Activated CD4-positive, alpha-beta T cell treated with anti-CD3 and anti-CD28 coated beads, Interleukin-2, amount 10 ng/mL, durations not matched to agents 24 days and 14 days (primary cell): ENCODE measurements at places on chromosomes 5 and 9. TPM values are rescaled to one million over a fixed set of nuclear protein-coding genes. Genes with fewer than 3 reads are reported as not detected.
A peak's percentile ranks its signal among the peaks of the same experiment; 100 is the strongest.

DNA sequence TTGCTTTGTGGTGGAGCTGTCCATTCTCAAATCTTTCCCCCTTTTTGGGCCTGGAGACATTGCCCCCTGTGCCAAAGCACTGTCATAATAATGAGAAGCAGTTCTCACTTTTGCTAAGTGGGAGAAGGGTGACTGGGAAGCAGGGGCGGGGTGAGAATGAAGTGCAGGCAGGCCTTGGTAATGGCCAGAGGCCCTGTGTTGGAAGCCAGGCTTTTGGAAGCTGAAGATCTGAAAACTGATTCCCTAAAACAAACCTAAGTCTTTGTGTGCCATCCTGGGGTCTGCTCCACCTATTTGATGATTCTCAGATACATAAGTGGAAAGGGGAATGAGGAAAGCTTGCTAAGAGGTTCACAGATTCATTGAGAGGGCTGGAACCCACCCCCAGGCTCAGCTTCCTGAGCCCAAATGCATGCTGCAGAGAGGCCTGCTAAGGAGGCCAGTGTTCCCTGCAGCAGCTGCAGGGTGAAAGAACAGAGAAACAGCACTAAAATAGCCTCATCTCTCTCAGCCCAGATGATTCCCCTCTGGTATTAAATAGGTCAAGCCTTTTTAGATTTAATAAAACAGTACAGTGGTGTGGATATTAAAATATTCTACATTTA, 75.0 kb downstream of the NSG2 start:
- H3K27ac ChIP-seq: no peak overlapping the region
- no peaks in the 10 kb centered on the region for H3K36me3 ChIP-seq
- no peaks in the 10 kb centered on the region for H3K4me1 ChIP-seq
- no peak overlapping the region for H3K4me3 ChIP-seq
- no peaks in the 10 kb centered on the region for H3K27me3 ChIP-seq

- H3K4me3 ChIP-seq: no peak overlapping the region
- peaks cover 17% of the 10 kb centered on the region for H3K27me3 ChIP-seq
- H3K36me3 ChIP-seq: no peaks in the 10 kb centered on the region
- no peak for DNase-seq
These were observed 42.0 kb upstream of the UNC5A start for GRCh38 chr5:176768174-176768970.

- DNase-seq: no peak
- no peak overlapping the region for H3K27ac ChIP-seq
- H3K4me3 ChIP-seq: no peak overlapping the region
- H3K4me1 ChIP-seq: peaks cover 6% of the 10 kb centered on the region
- H3K36me3 ChIP-seq: no peaks in the 10 kb centered on the region
- no peaks in the 10 kb centered on the region for H3K27me3 ChIP-seq
These were observed 69.5 kb downstream of the NIPBL start for GRCh38 chr5:36946101-36946500.

- peaks cover 56% of the 10 kb centered on the region for H3K36me3 ChIP-seq
- peaks cover 30% of the 10 kb centered on the region for H3K4me1 ChIP-seq
- peak; percentile 81 for DNase-seq
- no peaks in the 10 kb centered on the region for H3K27me3 ChIP-seq
- peak overlapping the region; percentile 75 for H3K27ac ChIP-seq
These were observed 37.5 kb upstream of the SUSD3 start for GRCh38 chr9:93020771-93021670.

- H3K4me3 ChIP-seq: no peak overlapping the region
- no peaks in the 10 kb centered on the region for H3K36me3 ChIP-seq
- no peak for DNase-seq
- H3K4me1 ChIP-seq: peaks cover 13% of the 10 kb centered on the region
- no peak overlapping the region for H3K27ac ChIP-seq
These were observed 227.3 kb downstream of the FANCC start for GRCh38 chr9:95090023-95090791.

DNA sequence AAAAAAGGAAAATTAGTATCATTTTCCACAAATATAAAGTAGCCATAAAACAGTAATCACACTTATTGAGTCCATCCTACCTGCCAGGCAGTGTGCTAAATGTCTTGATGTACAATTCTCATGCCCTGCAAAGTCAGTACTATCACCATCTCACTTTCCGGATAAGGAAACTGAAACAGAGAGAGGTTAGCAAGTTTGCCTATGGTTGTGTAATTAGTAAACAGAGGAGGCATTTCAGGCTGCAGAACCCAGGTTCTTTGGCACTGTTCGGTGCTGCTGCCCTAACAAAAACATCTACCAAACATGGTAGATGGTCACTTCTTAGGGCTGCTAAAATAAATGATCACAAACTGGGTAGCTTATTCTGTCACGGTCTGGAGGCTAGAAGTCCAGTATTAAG, 22.6 kb downstream of the PLAC8L1 start:
- H3K27ac ChIP-seq: no peak overlapping the region
- no peaks in the 10 kb centered on the region for H3K36me3 ChIP-seq
- H3K4me1 ChIP-seq: peaks cover 18% of the 10 kb centered on the region
- DNase-seq: no peak
- peaks cover 23% of the 10 kb centered on the region for H3K27me3 ChIP-seq

DNA sequence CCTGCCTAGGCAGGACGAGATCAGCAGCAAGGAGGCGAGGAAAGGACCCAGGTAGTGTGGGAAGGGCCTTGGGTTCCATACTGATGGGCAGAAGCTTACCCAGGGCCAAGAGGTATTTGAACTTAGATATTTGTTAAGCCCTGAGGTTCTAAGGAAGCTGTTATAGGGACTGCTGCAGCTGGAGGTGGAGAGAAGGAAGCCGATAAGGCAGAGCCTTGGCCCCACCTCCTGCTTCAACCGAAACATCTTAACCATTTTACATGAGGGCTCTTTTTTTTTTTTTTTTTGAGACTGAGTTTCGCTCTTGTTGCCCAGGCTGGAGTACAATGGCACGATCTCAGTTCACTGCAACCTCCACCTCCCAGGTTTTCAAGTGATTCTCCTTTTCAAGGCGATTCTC, 8.6 kb upstream of the AQP3 start:
- H3K27ac ChIP-seq: peak overlapping the region; percentile 51
- H3K27me3 ChIP-seq: no peaks in the 10 kb centered on the region
- H3K4me3 ChIP-seq: peak overlapping the region; percentile 37
- H3K4me1 ChIP-seq: peaks cover 54% of the 10 kb centered on the region

- no peak for DNase-seq
- H3K27ac ChIP-seq: no peak overlapping the region
- H3K27me3 ChIP-seq: peaks cover 26% of the 10 kb centered on the region
- no peak overlapping the region for H3K4me3 ChIP-seq
- H3K4me1 ChIP-seq: no peaks in the 10 kb centered on the region
- H3K36me3 ChIP-seq: no peaks in the 10 kb centered on the region
These were observed 34.8 kb upstream of the DENND1A start for GRCh38 chr9:123964761-123965160.

DNA sequence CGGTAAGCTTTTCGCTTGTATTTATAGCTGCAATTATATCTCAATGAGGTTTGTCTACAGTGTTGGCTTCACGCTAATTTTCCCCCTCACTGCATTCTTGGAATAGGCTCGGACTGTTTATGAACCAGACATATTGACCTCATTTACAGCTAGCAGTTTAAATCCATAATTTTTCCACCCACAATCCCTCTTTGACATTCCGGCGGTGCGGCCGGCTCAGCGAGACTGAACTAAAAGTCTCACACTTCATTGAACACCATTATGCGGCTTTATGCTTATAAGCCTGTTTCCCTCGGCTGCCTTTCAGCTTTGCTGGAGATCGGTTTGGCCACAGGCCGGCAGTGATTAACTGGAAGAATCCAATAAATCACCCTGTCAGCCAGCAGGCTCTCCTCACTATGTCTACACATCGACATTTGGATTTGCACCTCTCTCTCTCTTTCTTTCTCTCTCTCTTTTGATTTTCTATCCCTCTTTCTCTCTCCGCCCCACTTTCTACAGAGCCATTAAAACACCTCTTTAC, 315.0 kb upstream of the TLE4 start:
- no peak for DNase-seq
- H3K27ac ChIP-seq: no peak overlapping the region
- H3K36me3 ChIP-seq: no peaks in the 10 kb centered on the region
- no peaks in the 10 kb centered on the region for H3K27me3 ChIP-seq

GRCh38 chr9:129437626-129438323, 183.1 kb downstream of the C9orf50 start:
- peaks cover 11% of the 10 kb centered on the region for H3K4me1 ChIP-seq
- H3K27me3 ChIP-seq: peaks cover 66% of the 10 kb centered on the region
- H3K4me3 ChIP-seq: peak overlapping the region; percentile 55
- no peak for DNase-seq

GRCh38 chr5:57834829-57835608, 352.4 kb upstream of the ACTBL2 start:
- no peaks in the 10 kb centered on the region for H3K36me3 ChIP-seq
- DNase-seq: no peak
- H3K4me3 ChIP-seq: no peak overlapping the region
- no peaks in the 10 kb centered on the region for H3K27me3 ChIP-seq
- no peaks in the 10 kb centered on the region for H3K4me1 ChIP-seq
- H3K27ac ChIP-seq: no peak overlapping the region

DNA sequence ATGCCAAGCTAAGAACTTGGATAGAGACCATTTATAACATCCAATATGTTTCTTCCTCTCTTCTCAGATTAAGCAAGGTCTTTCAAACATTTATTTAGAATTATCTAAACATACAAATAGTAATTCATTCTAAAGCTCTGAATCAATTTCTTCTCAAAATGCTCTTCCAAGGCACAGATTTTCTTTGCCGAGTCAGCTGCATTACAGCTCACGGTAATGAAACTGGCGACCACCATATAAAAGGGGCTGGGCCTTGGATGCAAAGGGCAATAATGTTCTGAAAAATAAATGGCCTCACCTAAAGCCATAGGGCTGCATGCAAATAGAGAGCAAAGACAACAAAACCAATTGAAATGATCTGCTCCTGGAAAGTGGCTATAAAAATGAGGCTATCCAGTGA, 63.8 kb downstream of the MED27 start:
- peaks cover 3% of the 10 kb centered on the region for H3K27me3 ChIP-seq
- no peak for DNase-seq
- no peaks in the 10 kb centered on the region for H3K4me1 ChIP-seq
- H3K4me3 ChIP-seq: no peak overlapping the region
- no peak overlapping the region for H3K27ac ChIP-seq

CA9 gene
- total RNA-seq: 0.52 and 0.82 TPM in 2 replicates

NDUFAF2 gene
- 38.0 and 39.5 TPM in 2 replicates for total RNA-seq

AUH gene
- total RNA-seq: 49.2 and 49.5 TPM in 2 replicates

GCNT4 gene
- 0.52 and 0.70 TPM in 2 replicates for total RNA-seq

FOXD1 gene
- 0.09 and 0.14 TPM in 2 replicates for total RNA-seq

ADAMTS2 gene
- not detected in 2 replicates for total RNA-seq

LRRC14B gene
- not detected in 2 replicates for total RNA-seq
